ENCODE measurements at places on chromosomes 4 and X.

DNA sequence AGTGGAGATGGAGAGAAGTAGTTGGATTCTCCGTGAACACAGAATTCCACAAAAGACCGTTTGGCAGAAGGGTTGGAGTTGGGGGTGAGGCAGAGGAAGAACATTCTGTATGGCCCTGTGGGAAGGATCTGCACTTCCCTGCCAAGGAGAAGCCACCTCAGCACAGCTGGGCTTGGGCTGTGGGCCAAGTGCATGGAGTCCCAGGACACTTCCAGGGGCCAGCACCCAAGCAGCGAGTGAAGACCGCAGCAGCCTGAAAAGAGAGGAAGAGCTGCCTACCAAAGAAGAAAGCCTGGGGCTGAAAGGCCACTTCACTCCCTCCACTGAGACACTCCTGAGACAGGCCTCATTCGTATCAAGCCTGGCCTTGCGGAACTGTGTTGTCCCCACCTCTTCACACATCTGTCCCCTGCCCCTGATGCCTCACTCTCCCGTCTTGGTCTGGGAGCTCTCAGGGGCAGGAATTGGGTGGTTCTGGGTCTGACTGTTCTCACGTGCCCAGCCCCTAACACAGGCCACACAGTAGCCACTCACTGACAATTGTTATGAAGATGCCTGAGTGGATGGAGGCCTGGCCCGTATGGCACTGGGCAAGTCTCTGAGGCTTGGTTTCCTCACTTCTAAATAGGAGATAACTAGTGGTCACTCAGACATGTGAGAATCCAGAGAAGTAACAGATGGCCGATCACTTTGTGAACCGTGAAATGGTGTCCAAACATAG, 3.3 kb upstream of the AWAT2 start:
- no peak for DNase-seq

DNA sequence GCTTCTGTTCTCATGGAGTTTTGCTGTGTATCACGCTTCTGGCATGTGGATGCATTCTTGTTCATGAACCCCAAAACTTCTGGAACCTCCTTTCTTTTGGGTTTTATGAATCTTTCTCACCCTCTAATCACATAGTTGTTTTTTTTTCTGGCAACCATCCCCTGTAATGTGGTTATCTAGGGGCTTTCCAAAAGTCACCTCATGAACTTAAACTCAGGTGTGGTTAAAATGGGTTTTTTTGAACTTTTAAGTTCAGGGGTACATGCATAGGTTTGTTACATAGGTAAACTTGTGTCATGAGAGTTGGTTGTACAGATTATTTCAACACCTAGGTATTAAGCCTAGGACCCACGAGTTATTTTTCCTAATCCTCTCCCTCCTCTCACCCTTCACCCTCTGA, 1099.4 kb upstream of the SLIT2 start:
- no peak for DNase-seq

DNA sequence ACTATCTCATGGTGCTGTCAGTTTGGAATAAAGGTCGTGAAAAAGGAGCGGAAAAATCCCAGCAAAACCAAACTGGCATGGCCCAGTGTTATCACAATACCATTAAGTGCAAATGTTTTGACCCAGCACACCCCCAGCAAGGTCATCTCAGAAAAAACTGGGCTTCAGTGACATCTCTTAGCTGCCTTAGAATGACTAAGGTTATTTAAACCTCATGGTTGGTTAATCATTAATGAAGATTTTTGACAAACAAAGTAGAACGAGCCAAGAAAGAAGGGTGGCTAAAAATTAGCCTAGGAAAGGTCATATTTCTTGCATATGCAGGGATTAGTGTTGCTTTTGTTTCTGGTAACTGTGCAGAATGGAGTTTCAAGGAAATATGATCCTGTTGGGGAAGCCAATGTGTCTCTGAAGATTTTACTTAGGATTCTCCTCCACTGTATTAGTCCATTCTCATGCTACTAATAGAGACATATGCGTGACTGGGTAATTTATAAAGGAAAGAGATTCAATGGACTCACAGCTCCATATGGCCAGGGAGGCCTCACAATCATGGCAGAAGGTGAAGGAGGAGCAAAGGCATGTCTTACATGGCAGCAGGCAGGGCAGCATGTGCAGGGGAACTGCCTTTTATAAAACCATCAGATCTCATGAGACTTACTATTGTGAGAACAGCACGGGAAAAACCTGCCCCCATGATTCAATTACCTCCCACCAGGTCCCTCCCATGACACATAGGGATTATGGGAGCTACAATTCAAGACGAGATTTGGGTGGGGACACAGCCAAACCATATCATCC, 83.5 kb downstream of the CHRNA9 start:
- DNase-seq, result no peak

DNA sequence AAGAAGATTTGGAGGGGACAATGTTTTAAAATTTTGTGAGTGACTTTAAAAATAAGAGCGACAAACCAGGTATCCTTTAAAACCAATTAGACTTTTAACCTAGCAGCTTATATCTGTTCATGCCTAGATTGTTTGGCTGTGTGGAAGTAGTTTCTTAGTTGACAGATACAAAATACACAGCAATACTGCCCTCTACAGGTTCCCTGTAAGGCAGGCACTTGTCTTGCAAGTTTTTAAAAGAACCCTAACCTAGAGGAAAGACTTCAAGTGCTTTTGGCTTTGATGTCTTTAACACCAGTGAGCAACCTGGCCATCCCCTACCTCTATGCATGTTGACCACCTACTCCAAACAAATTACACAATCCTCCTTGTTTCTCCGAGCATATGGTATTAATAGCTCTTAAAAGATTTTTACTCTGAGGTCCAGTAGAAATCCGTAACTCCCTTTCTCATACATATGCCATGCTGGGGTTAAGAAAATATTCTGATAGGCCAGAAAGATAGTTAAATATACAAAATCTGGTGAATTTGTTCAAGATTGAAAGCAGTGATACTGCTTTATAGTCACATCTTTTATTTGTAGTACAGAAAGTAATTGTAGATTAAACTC, 273.0 kb downstream of the ARHGAP24 start:
- peak; percentile 32 for DNase-seq

- DNase-seq, result no peak
These were observed 42.6 kb downstream of the RAB28 start for GRCh38 chr4:13441506-13441905.

GRCh38 chrX:110087485-110088356, 84.8 kb downstream of the TMEM164 start:
- DNase-seq, result no peak

DNA sequence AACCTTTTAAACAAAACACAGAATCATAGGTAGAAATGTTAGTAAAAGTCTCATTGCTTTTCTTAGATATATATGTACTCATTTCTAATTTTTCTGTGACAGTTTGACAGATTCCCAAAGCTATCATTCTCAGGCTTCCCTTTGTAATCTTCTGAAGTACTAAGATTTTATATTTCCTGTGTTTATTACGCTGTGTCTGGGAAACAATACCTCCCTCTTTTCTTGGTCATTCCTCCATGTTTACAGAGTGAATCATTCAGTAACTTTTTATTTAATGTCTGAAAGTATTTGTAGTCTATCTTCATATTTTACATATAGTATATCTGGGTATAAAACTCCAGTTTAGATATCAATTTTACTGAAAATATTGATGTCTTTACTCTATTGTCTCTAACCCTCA, 1826.3 kb upstream of the IGFBP7 start:
- DNase-seq, result no peak

GRCh38 chr4:83618991-83619645, 83.2 kb downstream of the GPAT3 start:
- DNase-seq, result no peak

DNA sequence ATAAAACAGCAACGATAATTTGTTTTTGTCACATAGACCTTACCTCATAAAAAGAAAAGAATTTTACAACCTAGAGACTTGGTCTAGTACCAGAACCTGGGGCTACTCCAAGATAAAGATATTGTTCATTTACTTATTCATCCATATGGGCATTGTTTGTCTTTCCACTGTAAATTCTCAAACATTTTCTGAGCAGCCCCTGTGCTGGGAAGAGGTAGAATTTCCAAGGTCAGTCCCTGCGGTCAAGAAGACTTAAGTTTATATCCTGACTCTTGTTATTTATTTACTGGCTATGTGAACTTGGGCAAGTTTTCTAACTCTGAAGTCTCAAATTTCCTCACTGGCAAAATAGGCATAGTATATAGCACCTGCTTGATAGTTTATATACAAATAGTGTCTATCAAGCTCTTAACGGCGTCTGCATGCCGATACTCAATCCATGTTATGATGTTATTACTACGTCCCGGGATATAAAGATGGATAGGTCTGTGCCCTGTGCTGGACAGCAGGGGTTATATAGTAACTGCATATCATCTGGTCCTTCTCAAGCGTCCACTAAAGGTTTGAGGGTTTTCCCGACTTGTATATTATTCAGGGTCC, 222.1 kb upstream of the TAPT1 start:
- DNase-seq, result no peak

- no peak for DNase-seq
These were observed 5.4 kb upstream of the ZXDA start for GRCh38 chrX:57915680-57916079.

- DNase-seq, result no peak
These were observed 10.5 kb downstream of the KLF3 start for GRCh38 chr4:38674258-38675144.

- no peak for DNase-seq
These were observed 22.3 kb upstream of the CLOCK start for GRCh38 chr4:55568905-55569504.

- DNase-seq, result no peak
These were observed 35.6 kb downstream of the FRMPD3 start for GRCh38 chrX:107485013-107485412.

DNA sequence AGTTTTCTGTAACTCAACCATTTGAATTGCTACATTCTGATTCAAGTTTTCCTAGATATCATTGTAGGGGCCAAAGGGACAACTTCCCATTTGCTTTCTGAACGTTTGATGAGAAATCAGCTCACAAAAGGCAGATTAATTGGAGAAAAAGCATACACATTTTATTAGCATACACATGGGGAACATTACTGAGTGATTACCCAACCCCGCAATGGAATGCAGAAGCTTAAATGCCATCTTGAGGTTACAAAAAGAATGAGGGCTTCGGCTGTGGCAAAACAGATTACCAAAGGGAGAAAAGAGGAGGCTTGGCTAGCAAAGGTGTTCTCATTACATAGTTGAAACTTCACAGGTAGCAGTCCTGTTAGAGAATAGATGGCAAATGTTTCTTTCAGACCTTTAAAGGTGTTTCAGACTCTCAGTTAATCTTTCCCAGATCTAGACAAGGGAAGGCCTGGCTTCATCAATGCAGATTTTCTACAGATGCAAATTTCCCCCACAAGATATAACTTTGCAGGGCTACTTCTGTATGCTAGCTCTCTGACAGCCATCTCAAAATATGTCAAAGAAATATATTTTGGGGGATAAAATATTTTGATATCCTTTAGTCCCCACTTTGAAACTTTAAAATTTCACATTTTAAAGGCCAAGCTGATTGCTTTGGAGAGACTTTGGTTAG, 26.5 kb upstream of the HERC6 start:
- no peak for DNase-seq

DNA sequence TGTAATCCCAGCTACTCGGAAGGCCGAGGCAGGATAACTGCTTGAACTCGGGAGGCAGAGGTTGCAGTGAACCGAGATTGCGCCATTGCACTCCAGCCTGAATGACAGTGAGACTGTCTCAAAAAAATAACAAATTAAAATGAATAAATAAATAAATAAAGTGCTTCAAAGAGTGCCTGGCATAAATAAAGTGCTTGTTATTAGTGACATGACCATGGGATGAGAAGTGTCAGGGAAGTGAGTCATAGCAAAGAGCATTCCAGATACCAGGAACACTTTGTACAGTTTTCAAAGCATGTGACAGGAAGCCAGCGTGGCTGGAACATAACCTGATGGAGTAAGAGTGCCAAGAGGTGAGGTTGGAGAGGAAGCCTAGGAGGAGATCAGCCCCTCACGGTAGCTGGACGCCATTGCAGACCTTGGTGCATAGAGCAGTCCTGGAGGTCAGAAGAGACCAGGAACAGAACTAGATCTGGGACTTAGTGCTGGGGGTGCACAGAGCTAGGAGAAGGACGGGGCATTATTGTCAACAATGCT, 6.0 kb upstream of the WDR13 start:
- DNase-seq, result no peak

DNA sequence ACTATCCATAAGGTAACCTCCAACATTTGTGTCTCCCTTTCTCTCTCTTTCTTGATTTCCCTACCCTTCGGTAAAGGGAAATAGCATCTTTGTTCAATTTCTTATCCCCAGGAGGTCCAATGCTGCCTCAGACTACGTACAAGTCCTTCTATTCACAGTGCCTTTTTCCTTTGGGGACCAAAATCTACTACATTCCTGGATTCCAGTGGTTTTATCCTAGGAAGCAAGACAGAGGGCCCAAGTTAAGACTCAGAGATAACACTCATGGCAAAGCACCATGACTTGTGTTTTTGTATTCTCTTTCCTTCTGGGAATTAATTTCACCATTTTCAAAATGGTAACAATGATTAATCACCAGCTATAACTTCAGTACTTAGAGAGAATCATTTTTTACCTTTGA, 10.6 kb downstream of the G3BP2 start:
- no peak for DNase-seq

DNA sequence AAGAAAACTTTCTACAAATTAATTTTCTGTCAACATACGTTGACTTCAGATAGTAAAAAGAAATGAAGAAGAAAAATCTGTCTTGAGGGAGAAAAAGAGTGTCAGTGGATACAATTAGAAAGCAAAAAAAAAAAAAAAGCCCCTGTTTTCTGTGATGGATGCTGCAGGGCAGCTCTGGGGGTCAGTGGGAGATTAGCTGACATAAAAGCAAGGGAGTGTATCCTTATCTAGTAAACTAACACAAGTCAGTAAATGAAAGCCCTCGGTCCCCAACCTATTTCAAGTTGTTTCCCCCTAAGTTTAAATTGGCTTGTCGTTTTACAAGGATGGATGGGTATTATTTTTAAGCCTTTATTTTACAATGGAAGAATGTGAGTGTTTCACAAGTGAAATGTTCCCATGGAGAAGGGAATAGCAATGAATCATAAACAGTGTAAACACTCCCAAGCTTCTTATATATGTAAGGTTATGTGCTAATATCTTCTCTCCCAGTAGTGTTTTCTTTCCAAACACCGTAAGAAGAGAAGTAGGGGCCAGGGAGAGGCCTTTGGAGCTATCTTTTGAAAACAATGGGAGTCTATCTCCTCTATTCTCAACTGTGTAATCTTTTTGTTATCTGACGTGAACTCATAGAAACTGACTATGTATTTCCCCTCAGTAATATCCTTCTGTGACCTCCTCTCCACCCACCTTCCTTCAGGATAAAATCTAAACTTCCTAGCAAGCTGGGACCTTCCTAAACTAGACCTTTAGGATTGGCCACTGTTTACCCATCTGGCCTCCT, 347.7 kb downstream of the FBXO8 start:
- DNase-seq, result no peak

GRCh38 chr4:153782581-153782980, 6.3 kb downstream of the SFRP2 start:
- DNase-seq, result no peak
